ENCODE measurements at places on chromosomes 6 and 20.

GRCh38 chr20:21523895-21524294 lies 10.0 kb upstream of the NKX2-2 start:
- no peak for DNase-seq

- no peak for DNase-seq
These were observed 42.8 kb downstream of the PSMG4 start for GRCh38 chr6:3301506-3301905.

GRCh38 chr6:101607111-101607690 lies 213.7 kb downstream of the GRIK2 start:
- no peak for DNase-seq

DNA sequence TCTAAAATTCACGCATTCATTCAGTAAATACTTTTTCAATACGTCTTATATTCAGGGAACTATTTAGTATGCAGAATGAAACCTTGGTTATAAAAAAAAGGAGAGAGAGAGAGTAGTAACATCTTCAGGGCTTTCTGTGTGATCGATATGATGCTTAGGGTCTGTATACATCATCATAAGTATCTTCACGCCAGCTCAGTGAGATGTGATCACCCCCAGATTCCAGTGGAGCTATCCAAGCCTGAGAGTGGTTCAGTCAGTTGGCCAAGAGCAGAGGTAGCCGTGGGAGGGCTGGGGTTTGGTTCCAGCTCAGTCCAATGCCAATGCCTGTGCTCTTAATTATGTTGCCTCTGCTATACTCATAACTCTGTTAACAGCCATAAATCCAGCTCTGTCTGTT lies 8.6 kb downstream of the CD83 start:
- no peak for DNase-seq

GRCh38 chr20:20780127-20780824 lies 67.8 kb upstream of the RALGAPA2 start:
- no peak for DNase-seq

DNA sequence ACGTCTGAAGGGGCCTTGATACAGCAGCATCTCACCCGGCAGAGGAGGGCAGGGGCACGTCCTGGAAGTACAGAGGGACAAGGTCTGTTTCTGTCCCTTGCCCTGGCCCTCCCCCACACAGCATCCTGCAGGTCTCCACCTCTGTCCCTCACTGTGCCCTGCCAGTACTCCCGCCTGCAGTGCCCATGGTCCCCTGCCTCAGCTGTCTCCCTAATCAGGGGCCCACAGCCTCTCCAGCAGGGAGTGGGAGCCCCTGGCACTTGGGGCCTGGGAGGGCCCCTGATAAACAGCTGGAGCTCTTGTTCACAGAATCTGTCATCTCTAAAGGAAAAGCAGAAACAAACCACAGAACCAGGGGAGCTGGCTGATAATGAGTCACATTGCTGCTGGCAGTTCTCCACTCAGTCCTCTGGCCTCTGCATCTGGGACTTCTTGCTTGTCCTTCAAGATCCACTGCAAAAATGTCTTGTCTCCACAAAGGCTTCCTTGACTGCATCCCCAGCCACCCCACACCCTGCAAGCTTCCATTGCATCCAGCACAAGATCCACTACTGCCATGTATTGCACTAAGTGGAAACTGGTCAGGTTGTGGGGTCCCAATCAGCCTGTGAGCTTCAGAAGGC lies 33.2 kb upstream of the TAF8 start:
- DNase-seq: no peak
